ENCODE measurements at places on chromosomes 12 and 14. TPM values are rescaled to one million over a fixed set of nuclear protein-coding genes. Genes with fewer than 3 reads are reported as not detected.

GRCh38 chr12:8612629-8613028 is at the start of gene AICDA:
AICDA (minus strand) TSS chr12:8612859; CDS start chr12:8612767, 92 bp downstream.
- DNase-seq = no peak

GRCh38 chr12:6020930-6021329 is 75.9 kb upstream of the ANO2 start:
- no peak for DNase-seq

The DHRS2 gene
- total RNA-seq = 0.66 TPM

GRCh38 chr12:123075646-123076171 is 75.2 kb downstream of the PITPNM2 start:
- peak; percentile 83 for DNase-seq

The TAS2R9 gene
- total RNA-seq = not detected

The FNTB gene
- 17.4 TPM for total RNA-seq

The ISCU gene
- total RNA-seq = 63.9 TPM

Measured in H9 (cell line).